Stimulated activated CD4-positive, alpha-beta T cell treated with anti-CD3 and anti-CD28 coated beads, Interleukin-1b, Interleukin-23, amount 100 ng/mL, for 1 hour (primary cell): ENCODE measurements at places on chromosomes 11 and 22.

GRCh38 chr11:57735619-57736298 is 5.5 kb upstream of the SELENOH start:
- DNase-seq = no peak

DNA sequence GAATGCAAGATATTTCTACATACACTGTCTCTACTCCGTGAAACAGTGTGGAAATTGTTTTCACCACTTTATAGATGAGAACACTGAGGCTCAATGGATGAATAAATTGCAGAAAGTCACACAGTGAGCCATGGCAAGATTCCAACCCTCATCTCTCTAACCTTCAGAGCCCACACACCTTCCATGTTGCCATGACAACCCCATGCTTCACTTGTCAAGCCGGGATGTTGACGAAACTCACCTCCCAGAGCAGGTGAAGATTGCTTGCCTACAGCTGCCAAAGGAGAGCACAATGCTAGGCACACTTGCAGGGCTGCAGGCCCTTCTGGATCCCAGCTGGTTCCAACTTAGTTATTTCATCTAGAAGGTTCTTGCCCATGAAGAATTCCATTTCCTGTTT is 71.4 kb upstream of the SEZ6L start:
- no peak for DNase-seq

DNA sequence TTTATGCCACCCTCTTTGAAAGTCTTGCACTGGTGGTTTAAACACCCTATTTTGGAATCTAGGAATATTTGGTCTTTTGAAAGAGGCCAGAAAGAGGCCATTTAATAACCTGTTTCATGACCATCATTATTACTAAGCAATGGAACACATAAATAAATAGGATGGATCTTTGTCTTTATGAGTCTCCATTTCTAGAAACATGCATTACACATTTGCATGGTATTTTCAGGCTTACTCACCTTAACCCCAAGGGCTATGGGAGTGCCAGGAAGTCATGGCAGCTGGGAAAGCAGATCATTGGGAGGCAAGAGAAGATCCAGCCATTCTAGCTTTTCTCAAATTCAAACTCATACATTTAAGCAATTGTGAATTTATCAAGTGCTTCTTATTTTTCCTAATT is 185.8 kb upstream of the POU2AF2 start:
- DNase-seq = no peak

- DNase-seq = no peak
Measured at GRCh38 chr11:132844956-132845696, 687.2 kb downstream of the OPCML start.

DNA sequence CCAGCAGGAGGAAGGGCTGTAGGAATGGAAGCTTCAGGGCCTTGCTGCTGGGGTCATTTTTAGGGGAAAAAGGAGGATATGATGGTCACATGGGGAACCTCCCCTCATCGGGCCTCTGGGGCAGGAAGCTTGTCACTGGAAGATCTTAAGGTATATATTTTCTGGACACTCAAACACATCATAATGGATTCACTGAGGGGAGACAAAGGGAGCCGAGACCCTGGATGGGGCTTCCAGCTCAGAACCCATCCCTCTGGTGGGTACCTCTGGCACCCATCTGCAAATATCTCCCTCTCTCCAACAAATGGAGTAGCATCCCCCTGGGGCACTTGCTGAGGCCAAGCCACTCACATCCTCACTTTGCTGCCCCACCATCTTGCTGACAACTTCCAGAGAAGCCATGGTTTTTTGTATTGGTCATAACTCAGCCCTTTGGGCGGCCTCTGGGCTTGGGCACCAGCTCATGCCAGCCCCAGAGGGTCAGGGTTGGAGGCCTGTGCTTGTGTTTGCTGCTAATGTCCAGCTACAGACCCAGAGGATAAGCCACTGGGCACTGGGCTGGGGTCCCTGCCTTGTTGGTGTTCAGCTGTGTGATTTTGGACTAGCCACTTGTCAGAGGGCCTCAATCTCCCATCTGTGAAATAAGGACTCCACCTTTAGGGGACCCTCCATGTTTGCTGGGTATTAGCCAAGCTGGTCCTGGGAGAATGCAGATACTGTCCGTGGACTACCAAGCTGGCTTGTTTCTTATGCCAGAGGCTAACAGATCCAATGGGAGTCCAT is 14.1 kb downstream of the IL10RA start:
- DNase-seq = no peak

GRCh38 chr22:30336752-30337460 is 10.2 kb upstream of the TBC1D10A start:
- DNase-seq = no peak

GRCh38 chr11:15805726-15806125 is 550.6 kb downstream of the SOX6 start:
- no peak for DNase-seq

- no peak for DNase-seq
Measured at GRCh38 chr11:26583550-26583949, 11.5 kb upstream of the MUC15 start.

DNA sequence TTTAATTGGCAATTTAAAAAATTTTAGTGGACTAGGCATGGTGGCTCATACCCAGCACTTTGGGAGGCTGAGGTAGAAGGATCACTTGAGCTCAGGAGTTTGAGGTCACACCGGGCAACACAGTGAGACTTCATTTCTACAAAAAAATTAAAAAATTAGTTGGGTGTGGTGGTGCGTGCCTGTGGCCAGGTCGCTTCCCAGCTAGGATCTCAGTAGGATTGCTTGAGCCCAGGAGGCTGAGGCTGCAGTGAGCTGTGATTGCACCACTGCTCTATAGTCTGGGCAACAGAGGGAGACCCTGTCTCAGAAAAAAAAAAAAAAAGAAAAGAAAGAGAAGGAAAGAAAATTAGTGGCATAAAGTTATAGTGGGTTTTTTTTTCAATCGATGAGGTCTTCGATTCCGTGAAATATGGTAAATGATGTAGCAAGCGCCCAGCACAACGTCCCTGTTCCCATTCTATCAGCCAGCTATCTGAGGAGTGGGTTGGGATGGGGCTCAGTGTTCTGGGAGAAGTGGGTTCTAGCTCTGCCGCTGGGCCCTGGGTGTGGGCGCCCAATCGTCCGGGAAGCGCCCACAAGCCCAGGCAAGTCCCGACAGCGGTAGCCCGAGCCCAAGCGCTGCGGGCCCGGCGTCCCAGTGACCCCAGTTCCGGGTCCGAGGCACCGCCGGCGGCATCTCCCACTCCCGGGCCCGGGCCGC is 1.4 kb downstream of the FOSL1 start:
- no peak for DNase-seq

DNA sequence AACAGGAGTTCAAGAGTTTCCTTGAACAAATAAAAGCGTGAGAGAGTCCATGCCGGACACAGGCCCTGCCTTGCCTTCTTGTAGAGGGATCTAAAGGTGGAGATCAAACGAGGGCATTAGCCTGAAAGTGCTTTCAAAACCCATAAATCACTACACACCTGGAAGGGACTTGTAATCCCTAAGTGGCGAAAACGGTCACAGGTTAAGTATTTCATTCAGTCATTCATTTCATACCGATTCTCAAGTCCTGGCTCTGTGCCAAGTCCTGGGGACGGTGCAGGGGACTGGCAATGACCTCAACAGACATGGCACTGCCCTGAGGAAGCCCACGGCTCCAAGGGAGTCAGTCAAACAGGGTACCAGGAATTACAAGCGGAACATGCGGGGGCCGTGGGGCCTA is 26.6 kb downstream of the ELFN2 start:
- DNase-seq = no peak

DNA sequence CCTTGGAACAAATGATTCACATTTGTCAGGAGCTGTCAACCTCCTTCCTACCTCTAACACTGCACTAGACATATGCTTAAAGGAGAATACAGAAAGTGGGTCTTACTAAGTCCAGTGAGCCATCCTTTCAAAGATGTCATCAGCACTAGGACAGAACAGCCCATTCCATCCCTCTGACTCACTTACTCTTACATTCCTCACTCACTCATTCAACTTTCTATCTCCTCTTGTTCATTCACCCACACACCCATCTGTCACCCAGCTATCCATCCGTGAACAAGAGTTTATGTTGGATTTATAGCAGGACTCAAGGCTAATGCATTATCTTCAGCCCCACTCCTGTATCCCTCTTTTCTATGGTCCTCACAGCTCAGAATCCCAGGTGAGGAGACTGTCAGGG is 9.1 kb downstream of the INSC start:
- DNase-seq = no peak

DNA sequence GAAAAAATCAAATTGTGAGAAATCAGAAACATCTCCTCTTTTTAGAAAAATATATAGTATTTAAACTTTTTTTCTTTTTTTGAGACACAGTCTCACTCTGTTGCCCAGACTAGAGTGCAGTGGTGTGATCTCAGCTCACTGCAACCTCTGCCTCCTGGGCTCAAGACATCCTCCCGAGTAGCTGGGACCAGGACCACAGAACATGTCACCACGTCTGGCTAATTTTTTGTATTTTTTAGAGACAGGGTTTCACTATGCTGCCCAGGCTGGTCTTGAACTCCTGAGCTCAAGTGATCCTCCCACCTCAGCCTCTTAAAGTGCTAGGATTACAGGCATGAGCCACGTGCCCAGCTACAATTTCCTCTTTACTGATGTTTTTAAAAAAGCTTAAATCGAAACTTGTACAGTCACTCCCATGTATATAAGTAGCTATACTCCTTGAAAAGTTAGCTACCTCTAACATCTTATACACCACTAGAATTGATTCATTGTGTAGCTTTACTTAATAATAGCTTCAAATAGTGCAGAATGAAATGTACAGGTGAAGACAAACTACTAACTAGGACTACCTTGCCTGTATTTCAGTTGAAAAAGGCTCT is 10.3 kb downstream of the EIF4G2 start:
- DNase-seq = no peak

DNA sequence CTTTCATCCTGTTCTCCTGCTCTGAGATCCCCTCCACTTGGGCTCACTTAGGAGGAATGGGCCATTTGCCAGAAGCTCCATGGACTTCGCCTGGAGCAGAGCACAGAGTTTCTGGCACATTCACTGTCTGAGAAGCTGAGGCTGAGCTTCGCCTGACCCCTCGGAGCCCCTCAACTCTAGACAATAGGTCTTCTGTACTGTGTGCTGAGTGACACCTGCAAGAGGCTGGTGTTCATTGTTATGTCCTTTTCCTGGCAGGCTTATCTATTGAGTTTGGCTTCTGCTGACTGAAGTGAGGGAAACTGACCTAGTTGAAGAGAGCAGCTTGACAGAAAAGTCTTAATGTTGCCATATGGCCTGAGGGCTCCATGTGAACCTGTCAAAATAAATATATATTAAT is 124.3 kb downstream of the EHF start:
- no peak for DNase-seq
